ENCODE measurements at places on chromosomes 7 and 10. TPM values are rescaled to one million over a fixed set of nuclear protein-coding genes. Genes with fewer than 3 reads are reported as not detected.

The TMEM184A gene
- 0.29 TPM for total RNA-seq

The KAZALD1 gene
- 34.6 TPM for total RNA-seq

The EBF3 gene
- 2.1 TPM for total RNA-seq

The WDR91 gene
- 19.3 TPM for total RNA-seq

GRCh38 chr7:47444376-47445098 is 137.4 kb downstream of the TNS3 start:
- no peak for DNase-seq
